ENCODE measurements at places on chromosomes 3 and 15.
A peak's percentile ranks its signal among the peaks of the same experiment; 100 is the strongest.

DNA sequence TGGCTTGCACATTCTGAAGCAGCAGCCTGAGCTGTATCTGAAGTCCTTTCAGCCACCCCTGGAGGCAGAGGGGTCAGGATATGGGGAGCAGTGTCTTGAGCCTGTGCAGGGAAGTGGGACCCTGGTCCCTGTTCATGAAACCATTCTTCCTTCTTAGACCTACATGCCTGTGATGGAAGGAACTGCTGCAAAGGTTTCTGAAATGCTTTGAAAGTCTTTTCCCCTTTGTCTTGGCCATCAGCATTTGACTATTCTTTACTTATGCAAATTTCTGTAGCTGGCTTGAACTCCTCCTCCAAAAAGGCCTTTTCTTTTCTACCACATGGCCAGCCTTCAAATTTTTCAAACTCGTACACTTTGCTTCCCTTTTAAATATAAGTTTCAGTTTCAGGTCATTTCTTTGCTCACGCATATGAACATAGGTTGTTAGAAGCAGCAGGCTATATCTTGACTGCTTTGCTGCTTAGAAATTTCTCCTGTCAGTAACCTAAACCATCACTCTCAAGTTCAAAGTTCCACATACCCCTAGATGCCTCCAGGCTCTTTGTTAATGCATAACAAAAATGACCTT is 62.3 kb downstream of the GALK2 start:
- no peak for DNase-seq

- DNase-seq, result no peak
Measured at GRCh38 chr3:2714834-2715233, 395.3 kb downstream of the IL5RA start.

GRCh38 chr15:65731926-65732325 is 60.2 kb downstream of the DENND4A start:
- DNase-seq, result no peak

GRCh38 chr3:108662142-108662738 is 72.7 kb downstream of the DZIP3 start:
- peak; percentile 76 for DNase-seq
